ENCODE measurements at places on chromosomes 3 and 15.
A peak's percentile ranks its signal among the peaks of the same experiment; 100 is the strongest.

DNA sequence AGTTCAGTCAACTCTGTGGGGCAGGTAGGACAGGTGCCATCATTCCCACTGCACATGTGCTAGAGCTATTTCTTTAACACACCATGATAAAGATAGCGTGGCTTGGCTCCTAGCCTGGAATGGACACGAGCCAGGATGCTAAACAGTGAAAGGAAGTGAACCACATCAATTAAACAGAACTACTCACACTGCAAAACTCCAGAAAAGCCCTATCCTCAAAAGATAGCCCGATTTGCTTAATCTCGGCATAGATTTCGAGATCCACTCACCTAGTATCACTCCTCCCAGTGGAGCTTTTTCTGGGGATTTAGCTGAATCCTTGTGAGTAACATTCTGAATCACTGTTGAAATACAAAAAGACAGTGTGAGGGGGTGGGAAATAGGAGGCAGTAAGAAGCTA, 118.0 kb downstream of the ABI3BP start:
- no peak for DNase-seq

- peak; percentile 60 for DNase-seq
These were observed 1.1 kb upstream of the FGF7 start for GRCh38 chr15:49421991-49422390.

- no peak for DNase-seq
These were observed 43.8 kb upstream of the TLE3 start for GRCh38 chr15:70141376-70142071.

GRCh38 chr15:30919877-30920550, 16.3 kb downstream of the FAN1 start:
- no peak for DNase-seq

DNA sequence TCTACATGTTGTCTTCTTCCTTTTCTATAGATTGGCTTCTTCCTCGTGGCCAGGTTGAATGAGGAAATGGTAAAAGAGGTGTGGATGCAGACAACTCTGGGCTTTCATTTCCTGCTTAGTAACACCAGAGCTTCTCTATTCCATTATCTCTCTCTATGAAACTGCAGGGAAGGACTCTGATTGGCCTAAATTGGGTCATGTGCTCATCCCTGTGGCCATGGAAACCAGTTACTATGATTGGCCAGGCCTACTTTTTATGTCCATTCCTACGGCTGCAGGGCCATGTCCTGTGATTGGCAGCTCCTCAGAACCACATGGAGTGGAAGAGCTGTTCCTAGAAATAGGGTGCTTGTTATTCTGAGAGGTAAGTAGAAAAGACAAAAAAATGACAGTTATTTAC, 486.9 kb upstream of the ADAMTS9 start:
- DNase-seq: no peak
